ENCODE measurements at places on chromosomes 12 and 14.
A peak's percentile ranks its signal among the peaks of the same experiment; 100 is the strongest.

DNA sequence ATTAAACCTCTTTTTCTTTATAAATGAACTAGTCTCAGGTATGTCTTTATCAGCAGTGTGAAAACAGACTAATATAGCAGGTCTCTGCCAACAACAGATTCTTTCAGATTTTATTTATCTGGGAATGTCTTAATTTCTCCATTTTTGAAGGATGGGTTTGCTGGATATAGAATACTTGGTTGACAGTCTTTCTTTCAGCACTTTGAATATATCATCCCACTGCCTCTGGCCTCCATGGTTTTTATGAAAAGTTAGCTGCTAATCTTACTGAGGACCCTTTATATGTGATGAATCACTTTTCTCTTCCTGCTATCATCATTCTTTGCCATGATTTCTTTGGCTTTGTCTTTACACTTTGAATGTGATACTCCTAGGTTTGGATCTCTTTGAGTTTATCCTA is 148.0 kb downstream of the ANO6 start:
- DNase-seq, result no peak

- DNase-seq, result no peak
Measured at GRCh38 chr12:65014504-65015271, 106.4 kb downstream of the WIF1 start.

GRCh38 chr14:89721956-89722355 is 232.6 kb downstream of the EFCAB11 start:
- DNase-seq, result no peak

GRCh38 chr14:55123101-55123500 is 6.0 kb upstream of the LGALS3 start:
- DNase-seq, result peak; percentile 86

GRCh38 chr12:26238341-26239121 is 43.2 kb downstream of the SSPN start:
- DNase-seq, result peak; percentile 22
